Heart left ventricle (tissue), 16 donors: ENCODE measurements at places on chromosomes 1 and 21. TPM values are rescaled to one million over a fixed set of nuclear protein-coding genes. Genes with fewer than 3 reads are reported as not detected.

RNU1-1 gene
- not detected for polyA plus RNA-seq

INTS11 gene
- 81.7 TPM for polyA plus RNA-seq

DNA sequence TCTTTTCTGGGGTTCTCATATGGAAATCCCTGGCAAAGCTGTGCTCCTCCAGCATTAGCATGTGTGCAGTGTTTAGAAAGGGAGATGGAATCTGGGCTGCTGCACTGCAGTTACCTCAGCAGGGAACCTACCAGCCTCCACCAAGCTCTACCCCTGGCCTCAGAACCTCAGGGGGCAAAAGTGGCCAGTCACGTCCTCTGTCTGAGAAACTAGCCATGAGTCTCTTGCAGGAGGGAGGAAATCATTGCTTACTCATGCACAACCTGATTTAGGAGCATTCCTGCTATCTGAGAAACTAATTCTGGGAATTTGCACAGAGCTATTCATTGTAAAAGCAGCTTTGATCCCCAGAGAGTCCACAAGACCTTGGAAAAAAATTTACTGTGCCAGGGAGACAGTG is 80.6 kb upstream of the IPO9 start:
- DNase-seq, result no peak

DNA sequence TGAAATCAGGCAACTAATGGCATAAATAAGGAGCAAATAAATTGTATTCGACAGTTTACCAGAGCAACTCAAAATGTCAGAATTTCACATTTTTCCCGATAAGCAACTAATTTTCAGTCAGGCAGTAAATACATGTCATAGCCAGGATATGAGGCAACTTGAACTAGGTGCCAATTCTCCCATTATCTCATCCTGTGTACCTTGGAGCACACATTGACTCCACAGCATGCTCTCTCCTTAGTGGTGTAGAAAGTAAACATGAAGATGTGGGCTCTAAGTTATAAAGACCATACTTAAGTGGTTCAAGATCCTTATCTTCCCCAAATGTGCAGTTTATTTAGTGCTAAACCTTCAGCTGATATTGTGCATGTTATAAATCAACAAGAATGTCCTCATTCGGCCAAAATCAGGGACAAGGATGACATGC is 197.8 kb downstream of the VAV3 start:
- DNase-seq, result no peak

DNA sequence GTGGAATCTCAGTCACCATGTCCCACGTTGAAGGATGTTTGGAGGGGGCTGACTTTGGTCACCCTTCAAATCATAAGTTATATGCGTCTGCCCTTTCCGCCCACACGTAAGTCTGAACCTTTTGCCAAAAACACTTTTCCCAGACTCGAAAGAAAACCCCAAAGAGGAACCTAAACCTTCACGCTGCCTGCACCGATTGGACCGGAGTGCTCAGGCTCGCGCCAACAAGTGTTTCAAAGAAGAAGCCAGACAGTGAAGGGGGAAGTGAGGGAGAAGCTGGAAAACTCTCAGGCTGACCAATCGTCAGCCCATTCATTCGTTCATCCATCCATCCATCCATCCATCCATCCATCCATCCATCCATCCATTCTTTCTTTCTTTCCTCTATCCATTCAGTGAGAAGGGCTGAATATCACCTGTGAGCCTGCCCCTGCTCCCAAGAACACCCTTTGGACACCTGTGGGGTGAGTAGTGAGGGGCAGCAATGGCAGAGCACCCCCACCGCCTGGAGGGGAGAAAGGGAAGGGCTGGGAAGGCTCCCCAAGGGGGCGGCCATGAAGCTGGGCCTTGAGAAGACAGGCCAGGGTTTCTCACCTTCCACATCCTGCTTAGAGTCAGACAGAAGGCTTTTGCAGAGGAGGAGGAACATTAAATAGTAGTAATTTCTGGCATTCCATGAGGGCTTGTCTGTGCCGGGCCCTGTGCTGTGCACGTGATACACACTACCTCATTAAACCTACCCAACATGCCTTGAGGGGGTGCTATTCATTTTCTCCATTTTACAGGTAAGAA is 27.1 kb upstream of the RUNX3 start:
- no peak for DNase-seq

GRCh38 chr21:16004086-16004485 is 274.3 kb downstream of the USP25 start:
- no peak for DNase-seq

- DNase-seq, result no peak
Observed at GRCh38 chr1:1176931-1177330, 3.3 kb downstream of the TTLL10 start.

DNA sequence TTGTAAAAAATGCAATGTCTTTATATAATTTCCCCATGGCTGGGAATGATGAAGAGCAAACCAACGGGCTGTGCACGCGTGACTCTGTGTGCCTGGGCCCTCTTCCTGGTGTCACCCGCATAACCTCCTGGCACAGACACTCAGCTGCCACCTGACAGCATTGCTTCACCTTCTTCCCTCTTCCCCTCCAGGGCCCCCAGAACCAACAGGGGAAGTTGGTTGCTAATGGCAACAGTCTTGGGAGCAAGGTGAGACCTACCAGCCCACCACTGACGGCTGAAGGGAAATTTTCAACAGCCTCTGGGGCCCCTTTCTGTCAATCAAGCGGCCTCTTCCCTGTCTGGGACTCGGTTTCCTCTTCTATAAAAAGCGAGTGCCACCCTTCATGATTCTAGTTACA is 33.2 kb downstream of the SSBP3 start:
- no peak for DNase-seq

GRCh38 chr1:114025609-114026401 is 46.5 kb downstream of the OLFML3 start:
- no peak for DNase-seq

DNA sequence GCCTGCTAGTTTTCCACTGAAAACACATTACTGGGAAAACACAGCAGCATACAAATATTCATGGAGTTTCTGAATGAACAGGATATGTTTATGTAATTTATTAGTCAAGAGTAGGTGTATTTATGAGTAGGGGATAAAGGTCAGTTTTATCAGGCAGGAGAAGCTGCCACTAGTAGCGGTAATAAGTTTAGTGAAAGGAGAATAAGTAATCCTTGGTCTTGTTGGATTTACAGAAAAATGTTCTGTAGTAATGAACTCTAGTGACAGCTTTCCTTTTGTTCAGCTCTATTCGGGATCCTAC is 1.2 kb downstream of the MAST2 start:
- DNase-seq, result no peak

SPRR4 gene
- not detected for polyA plus RNA-seq

CLCNKA gene
- polyA plus RNA-seq, result 0.25 TPM
